Germinal center (tissue), 1 donor: ENCODE measurements at places on chromosomes 7 and 10.
A peak's percentile ranks its signal among the peaks of the same experiment; 100 is the strongest.

DNA sequence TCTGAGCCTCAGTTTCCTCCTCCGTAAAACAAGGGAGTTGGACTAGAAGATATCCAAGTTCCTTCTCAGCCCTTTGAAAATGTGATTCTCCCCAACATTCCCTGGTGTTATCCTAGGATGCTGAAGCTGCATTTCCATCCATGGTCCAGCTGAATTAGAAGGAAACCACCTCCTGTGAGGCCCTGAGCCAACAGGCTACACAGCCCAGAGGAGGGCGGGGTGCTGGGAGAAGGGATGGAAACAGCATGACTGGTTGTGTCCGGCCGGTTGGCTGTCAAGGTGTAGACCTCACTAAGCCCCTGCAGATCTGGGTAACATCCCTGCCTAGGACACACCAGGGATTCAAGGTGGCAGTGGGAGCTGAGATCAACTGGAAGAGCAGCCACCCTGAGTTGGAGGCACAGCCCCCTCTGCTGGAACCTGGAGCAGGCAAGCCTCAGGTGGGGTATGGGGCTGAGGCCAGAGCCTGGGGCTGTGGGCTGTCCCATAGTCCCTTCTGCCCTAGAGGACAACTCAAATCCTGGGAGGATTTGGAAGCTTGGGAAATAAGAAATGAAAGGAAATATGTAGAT is 72.0 kb downstream of the PAX2 start:
- DNase-seq: no peak

GRCh38 chr7:92259610-92260247 is 14.0 kb downstream of the ANKIB1 start:
- DNase-seq: no peak

DNA sequence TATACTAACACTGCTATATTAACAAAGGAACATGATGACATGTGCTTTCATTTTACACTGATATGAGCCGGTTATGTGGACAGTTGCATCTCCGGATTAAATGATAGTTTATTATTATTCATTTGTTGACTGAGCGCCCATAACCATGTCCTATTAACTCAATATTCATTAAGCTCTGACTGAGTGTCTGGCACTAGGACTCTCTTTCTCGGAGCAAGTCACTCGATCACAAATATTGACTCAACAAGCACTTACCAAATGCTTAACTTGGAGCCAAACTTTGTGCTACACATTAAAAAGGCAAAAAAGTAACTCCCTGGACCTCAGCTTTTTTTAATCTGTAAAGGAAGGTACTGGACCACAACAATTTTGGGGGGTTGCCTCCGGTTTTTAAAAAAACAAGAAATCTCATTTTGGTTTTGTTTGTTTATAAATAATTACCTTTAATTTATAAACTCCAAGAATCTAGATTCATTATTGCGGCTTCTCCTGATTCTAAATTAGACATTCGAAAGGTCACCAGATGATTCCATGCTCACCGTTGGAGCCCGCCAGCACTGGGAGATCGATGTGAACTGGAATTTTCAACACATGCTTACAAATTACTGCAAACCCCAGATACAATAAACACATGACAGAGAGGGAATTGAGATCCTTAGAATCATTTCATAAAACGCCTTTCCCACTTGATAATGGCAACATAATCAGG is 8.9 kb upstream of the LYZL1 start:
- DNase-seq: no peak

GRCh38 chr10:5449227-5449626 is 36.9 kb downstream of the NET1 start:
- DNase-seq: no peak

DNA sequence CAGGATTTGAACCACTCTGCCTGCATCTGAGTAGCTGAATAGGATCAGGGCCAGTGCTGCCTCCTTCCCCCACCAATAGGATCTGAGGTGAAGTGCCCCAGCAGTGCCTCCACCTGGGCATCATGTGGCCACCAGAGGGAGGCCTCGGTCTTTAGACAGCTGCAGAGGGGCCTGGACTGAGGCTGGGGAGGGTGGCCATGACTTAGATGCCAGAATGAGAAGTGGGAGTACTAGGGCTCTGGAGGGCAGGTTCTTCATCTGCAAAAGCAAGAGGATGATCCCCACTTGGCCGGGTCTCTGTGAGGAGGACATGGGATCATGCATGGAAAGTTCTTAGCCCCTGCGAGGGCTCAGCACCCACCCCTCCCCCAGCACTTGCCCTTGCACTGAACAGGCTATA is 56.9 kb downstream of the NEUROG3 start:
- DNase-seq: peak; percentile 50

DNA sequence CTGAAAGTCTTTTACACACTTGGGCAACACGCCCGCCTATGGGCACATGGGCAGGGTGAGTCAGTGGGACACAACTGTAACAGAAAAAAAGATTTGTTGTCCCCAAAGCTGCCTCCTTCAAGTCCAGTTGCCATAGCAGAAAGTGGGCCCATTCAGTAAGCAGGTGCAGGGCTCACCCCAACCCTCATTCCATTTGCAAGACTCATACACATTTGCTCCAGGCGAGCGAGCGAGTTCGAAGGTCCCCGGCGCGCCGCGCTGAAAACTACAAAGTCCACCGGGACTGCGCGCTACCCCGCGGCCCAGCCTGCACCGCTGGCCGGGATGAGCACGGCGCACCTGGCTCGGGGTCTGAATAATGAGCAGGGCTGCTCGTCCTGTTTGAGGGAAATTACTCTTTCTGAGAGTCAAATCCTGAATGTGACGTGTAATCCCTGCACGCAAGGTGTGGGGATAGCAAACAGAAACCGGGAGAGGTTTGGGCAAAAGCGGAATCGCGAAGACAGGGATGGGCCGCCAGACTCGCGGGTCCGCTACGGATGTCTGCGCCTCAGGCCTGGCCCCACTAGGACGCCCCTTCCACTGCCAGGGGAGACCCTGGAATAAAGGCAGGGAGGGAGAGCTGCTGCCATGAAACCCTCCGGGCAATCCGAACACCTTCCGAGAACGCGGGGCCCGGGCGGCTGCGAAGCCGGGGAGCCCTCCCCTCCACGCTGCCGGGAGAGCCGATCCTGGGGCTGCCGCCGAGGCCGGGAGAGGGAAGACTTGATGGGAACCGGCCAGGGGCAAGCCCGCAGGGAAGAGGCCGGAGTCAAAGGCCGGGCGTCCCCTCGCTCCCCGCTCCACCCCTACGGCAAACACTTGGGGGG is 982 bp downstream of the COBL start:
- DNase-seq: no peak
